ENCODE measurements at places on chromosomes 6 and 20.
A peak's percentile ranks its signal among the peaks of the same experiment; 100 is the strongest.

DNA sequence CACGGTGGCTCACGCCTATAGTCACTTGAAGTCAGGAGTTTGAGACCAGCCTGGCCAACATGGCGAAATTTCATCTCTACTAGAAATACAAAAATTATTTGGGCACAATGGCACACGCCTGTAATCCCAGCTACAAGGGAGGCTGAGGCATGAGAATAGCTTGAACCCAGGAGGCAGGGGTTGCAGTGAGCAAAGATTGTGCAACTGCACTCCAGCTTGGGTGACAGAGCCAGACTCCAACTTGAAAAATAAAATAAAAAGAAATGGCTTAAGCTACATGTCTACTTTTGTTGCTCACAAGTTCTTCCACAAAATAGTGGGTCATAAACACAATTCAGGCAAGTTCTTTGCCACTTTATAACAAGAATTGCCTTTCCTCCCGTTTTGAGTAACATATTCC lies 27.1 kb upstream of the B4GALT5 start:
- no peak for DNase-seq

DNA sequence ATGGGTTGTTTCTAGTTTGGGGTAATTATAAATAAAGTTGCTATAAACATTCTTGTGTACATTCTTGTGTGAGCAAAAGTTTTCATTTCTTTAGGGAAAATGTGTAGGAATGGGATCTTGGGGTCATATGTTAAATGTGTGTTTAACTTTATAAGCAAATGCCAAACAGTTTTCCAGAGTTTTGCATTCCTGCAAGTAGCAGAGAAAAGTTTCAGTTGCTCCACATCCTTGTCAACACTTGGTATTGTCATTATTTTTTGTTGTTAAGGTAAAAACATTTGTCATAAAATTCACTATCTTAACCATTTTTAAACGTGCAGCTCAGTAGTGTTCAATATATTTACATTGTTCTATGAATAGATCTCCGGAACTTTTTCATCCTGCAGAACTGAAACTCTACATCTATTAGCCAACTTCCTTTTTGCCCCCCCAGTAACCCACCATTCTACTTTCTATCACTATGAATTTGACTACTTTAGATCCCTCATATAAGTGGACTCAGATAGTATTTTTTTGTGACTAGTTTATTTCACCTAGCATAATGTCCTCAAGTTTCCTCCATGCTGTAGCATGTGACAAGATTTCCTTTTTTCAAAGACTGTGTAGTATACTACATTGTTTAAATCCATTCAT lies 48.4 kb downstream of the PHACTR2 start:
- DNase-seq, result no peak

GRCh38 chr20:38633577-38634093 lies 32.0 kb downstream of the ARHGAP40 start:
- no peak for DNase-seq

- no peak for DNase-seq
Measured at GRCh38 chr6:3848380-3848779, 793 bp upstream of the FAM50B start.

DNA sequence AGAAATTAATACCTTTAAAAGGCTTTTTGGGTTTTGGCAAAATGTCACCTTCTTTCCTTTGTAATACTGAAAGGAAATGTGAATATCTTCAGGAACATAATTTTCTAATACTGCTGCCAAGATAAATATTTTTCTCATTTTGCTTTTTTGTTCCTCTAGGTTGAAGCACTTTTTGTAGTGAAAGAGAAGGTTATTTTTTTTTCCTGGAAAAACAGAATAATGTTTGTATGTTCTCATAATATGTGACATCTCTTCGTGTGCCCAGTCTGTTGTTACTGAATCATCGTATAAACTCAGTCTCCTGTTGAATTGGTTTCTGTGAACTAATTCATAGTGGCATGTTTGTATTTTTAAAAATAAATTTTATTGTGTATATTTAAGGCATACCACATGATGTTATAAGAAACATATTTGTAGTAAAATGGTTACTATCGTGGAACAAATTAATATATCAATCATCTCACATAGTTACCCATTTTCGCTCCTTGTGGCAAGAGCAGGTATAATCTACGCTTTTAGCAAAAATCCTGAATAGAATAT lies 74.4 kb downstream of the SH3BGRL2 start:
- DNase-seq, result no peak

GRCh38 chr20:39541136-39541803 lies 579.1 kb downstream of the DHX35 start:
- no peak for DNase-seq

- no peak for DNase-seq
Measured at GRCh38 chr6:168047841-168048723, 30.9 kb downstream of the FRMD1 start.

- no peak for DNase-seq
Measured at GRCh38 chr6:136090929-136091328, 159.2 kb downstream of the MTFR2 start.

DNA sequence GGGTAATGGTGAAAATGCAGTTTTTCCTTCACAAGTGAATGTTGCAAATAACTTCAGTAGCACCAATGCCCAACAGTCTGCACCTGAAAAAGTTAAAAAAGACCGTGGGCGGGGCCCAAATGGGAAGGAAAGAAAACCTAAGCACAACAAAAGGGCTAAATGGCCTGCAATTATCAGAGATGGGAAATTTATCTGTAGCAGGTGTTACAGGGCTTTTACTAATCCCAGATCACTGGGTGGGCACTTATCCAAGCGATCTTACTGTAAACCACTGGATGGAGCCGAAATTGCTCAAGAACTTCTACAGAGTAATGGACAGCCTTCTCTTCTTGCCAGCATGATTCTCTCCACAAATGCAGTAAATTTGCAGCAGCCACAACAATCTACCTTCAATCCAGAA lies 64.8 kb upstream of the SMIM8 start:
- no peak for DNase-seq

GRCh38 chr6:112956696-112957535 lies 609.8 kb downstream of the RFPL4B start:
- DNase-seq, result peak; percentile 63

DNA sequence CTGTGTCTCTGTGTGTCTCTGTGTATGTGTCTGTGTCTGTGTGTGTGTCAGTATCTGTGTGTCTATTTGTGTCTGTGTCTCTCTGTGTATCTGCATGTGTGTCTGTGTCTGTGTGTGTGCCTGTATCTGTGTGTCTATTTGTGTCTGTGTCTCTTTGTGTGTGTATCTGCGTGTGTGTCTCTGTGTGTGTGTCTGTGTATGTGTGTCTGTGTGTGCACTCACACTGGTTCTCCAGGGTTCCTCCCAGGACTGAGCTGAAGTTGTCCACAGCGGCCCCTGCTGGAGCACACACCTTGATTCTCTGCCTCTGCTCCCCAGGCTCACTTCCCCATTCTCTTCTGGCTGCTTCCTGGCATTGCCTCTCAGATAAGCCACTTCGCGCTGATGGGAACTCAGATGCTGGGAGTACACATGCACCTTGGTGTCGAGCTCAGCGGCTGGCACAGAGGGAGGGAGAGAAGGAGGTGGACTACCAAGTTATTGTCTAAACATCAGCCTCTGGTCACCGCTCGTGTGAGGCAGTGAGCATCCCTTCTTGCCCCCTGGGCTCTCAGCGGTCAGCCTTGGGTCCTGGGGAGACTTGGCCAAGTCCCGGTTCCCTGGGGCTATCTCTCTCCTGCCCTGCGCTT lies 104.9 kb upstream of the NXT1 start:
- DNase-seq, result no peak

- no peak for DNase-seq
Measured at GRCh38 chr6:167435209-167435728, 110.4 kb downstream of the TTLL2 start.

DNA sequence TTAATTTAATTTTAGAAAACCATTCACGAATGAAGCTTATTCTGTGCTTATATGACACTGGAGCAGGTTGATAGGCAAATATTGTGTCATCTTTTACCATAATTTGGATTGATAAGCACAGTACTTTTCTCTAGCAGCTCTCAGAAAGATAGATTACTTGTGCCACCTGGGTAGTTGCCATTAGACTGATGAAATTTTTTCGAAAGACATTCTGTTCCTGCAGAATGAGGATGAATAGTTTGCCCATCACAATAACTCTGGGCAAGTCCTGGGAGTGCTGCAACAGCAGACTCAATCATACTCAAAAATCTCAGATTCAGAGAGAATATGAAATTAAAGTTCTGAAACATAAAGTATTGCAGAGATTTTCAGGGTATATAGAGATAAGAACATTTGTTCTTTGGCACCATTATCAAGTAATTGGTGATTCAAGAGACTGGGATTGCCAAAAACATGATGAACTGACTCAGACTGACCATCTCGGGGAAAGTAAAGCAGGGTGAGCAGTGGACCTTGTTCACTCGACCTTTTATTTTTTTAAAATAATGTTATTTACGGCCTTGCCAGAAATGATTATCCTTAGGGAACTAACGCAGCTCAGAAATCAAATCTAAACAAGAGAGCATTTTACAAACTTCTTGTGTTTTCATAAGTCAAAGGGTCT lies 65.8 kb upstream of the PTCHD4 start:
- no peak for DNase-seq

DNA sequence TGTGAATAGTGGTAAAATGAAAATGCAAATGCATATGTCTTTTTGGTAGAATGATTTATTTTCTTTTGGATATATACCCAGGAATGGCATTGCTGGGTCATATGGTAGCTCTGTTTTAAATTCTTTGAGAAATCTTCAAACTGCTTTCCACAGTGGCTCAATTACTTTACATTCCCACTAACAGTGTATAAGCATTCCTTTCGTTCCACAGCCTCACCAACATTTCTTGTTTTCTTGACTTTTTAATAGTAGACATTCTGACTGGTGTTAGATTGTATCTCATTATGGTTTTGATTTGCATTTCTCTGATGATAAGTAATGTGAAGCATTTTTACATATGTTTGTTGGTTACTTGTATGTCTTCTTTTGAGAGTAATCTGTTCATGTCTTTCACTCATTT lies 144.0 kb downstream of the SIM1 start:
- no peak for DNase-seq

- DNase-seq, result no peak
Measured at GRCh38 chr6:44737829-44738528, 350.5 kb downstream of the CDC5L start.

DNA sequence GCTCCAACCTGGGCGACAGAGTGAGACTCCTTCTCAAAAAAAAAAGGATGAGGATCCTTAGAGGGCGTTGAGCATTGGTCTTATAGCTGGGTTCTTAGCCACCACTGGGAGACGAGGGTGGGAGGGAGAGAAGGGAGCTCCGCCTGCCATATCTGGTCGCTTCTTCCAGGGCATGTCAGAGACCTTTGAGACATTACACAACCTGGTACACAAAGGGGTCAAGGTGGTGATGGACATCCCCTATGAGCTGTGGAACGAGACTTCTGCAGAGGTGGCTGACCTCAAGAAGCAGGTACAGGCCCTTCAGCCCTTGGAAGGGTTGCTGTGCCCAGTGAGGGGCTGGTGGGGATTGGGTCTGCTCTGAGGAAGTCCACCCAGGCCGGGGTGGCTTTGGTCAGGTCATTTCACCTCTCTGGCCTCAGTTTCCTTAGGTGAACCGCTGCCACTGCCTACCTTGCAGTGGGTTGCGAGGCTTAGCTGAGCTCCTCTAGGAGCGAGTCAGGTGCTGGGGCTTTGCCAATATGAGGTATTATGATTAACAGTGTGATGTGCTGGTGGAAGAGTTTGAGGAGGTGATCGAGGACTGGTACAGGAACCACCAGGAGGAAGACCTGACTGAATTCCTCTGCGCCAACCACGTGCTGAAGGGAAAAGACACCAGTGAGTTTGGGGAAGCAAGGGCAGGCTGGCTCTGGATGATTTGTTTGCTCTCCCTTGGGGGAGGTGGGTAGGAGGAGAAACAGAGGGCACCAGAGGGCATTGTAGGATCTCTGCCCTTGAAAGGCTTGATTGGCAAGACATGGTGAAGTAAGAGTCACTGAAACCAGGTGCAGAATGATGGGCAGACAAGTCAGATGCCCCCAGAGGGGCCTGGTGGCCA lies 8.5 kb downstream of the CNPY3 start:
- DNase-seq, result no peak

GRCh38 chr6:145031001-145031400 lies 704.3 kb downstream of the EPM2A start:
- DNase-seq, result no peak

DNA sequence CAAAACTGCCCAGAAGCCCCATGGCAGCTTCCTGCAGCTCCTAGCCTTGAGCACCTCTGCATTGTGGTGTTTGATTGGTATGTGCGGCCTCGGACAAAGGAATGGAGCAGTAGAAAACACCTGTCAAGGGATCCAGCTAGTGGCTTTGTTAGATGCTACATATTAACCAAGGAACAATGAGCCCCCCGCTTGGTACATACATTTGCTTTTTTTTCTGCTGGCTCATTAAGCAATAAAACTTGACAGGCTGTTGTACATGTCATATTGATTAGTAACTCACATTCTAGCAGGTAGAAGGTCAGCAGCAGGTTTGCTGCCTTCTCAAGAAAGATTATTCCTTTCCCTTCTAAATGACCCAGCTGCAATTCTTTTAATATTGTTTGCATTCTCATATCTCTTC lies 937 bp downstream of the SPACA1 start:
- DNase-seq, result no peak

- DNase-seq, result no peak
Measured at GRCh38 chr20:9966966-9967365, 67.8 kb upstream of the ANKEF1 start.

- DNase-seq, result no peak
Measured at GRCh38 chr6:54299542-54300269, 8.5 kb upstream of the TINAG start.

- no peak for DNase-seq
Measured at GRCh38 chr6:14288910-14289309, 171.3 kb downstream of the CD83 start.

GRCh38 chr6:84568971-84569370 lies 195.4 kb downstream of the TBX18 start:
- no peak for DNase-seq

- no peak for DNase-seq
Measured at GRCh38 chr6:27901801-27902200, 10.4 kb downstream of the OR2B2 start.

GRCh38 chr6:90209527-90209926 lies 87.1 kb downstream of the BACH2 start:
- DNase-seq, result no peak

GRCh38 chr6:6772751-6773150 lies 184.2 kb downstream of the LY86 start:
- no peak for DNase-seq

DNA sequence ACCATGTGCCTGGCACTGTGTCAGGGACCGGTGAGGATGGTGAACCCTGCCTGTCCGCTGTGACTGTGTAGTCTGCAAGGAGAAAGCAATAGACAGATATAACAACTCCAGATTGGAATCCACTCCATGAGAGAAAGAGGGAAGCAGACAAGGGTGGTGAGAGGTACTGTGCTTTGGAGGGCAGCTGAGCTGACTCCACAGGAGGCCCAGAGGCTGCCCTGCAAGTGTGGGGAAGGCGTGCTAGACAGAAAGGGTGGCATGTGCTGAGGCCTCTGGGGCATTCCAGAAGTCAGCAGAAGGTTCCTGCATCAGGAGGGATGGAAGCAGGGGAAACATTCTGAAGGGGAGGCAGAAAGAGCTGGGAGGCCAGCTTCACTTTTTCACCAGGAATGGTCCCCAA lies 39.3 kb upstream of the APCDD1L start:
- DNase-seq, result no peak

- no peak for DNase-seq
Measured at GRCh38 chr6:110703906-110704594, 111.2 kb downstream of the CDK19 start.

- no peak for DNase-seq
Measured at GRCh38 chr20:32510120-32510600, 75.0 kb downstream of the NOL4L start.

- no peak for DNase-seq
Measured at GRCh38 chr6:15736297-15736696, 73.5 kb upstream of the DTNBP1 start.

Data from AG04449 (cell line).